ENCODE measurements at places on chromosomes 2 and 18.

DNA sequence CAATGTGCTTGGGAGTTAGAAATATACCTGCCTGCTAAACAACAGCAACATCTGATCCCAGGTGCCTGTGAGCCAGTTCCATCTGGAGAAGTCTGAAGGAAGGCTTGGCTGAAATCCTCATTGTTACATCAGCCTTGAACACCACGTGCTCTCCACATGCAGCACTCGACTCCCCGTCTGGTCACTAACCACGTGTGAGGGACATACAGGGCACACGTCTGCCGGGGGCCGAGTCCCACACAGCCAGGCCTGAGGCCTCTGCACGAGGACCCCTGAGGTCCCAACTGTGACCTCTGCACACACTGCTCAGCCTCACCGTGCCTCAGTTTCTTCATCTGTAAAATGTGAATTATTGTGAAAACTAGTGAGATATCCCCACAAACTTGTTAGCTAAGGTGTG is 236.5 kb upstream of the SALL3 start:
- DNase-seq: no peak

DNA sequence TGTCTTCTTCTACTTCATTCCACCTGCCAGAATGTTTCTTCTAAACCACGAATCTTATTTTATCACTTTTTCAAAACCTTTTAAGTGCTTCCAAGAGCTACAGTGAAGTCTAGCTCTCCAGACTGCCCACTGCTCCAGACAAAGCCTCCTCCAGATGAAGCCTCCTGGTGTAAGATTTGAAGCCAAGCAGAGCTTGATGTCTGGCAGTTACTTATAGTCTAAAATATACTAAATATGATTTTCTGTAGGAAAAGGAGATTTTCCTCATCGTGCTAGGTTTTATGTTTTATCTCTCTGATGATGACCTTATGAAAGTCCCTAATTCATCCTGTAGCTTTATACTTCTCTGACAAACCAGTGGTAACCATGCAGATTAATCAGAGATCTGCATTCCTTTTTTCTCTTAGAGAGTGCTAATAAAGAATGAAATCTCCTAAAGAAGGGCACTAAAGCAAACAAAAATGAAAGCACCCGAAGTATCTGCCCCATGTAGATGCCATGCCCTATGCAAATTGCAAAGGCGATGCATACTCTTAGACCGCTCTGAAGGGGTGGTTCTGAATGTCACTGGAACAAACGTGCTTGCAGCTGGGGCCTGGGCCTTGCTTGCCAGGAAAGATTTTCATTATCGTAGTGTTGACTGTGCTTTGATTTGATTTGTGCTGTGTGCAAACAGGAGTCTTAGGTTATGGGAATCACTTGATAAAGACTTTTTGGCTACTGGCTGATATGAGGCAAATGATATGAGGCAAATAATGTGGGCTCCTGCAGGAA is 314.2 kb downstream of the PID1 start:
- no peak for DNase-seq

DNA sequence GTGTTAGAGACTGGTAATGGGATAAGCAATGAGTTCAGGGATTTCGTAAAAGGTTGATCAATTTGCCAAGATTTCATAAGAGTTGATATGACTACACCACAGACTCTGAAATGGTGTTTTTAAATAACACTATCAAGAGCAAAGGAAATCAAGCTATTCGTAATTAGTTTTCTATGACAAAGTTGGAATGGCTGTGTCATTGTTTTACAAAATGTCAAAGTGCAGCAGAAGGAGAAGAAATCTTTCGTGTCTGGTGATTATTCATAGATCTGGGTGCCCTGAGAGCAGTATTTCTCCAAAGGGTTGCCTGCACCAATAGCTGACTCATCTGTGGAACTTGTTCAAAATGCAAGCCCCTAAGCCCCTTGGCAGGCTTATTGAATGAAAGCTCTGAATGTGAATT is 70.1 kb downstream of the NABP1 start:
- DNase-seq: no peak

- DNase-seq: no peak
Observed at GRCh38 chr2:124702777-124703176, 677.7 kb downstream of the CNTNAP5 start.

- no peak for DNase-seq
Observed at GRCh38 chr2:207123335-207123744, 42.4 kb downstream of the KLF7 start.

DNA sequence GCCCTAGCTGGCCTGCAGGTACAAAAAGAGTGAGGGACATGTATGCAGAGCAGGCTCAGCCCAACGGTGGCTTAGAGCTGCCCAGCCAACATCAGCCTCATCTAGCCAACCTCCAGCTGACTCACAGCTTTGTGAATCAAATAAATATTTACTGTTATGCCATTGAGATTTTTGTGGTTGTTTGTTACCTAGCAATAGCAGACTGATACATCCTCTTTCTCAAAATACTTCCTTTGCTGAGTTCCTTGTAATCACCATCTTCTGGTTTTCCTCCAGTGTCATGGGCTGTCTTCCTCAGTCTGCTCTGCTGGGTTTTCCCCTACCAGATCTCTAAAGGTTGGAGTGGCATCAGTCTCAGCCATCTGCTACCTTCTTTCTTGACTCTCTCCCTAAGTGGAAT is 126.6 kb upstream of the SLC1A4 start:
- DNase-seq: no peak

DNA sequence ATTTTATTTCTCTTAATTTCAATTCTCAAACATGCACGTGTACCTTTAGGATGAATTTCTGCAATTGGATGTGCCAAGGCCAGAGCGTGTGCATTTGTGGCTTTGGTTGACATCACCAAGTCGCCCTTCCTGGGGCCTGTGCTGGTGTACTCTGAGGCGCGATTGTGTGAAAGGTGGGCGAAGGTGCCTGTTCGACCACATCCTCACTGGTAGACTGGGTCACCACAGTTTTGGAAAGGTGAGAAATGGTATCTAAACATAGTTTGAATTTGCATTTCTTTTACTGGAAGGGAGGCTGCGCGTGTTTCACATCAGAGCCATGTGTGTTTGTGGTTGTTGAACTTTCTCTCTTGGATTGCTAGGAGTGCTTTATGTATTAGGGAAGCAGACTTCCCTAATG is 89.8 kb downstream of the LDLRAD4 start:
- DNase-seq: no peak

GRCh38 chr2:237310515-237311114 is 103.3 kb downstream of the COL6A3 start:
- no peak for DNase-seq

GRCh38 chr2:32523686-32524085 is 104.2 kb upstream of the TTC27 start:
- DNase-seq: no peak

DNA sequence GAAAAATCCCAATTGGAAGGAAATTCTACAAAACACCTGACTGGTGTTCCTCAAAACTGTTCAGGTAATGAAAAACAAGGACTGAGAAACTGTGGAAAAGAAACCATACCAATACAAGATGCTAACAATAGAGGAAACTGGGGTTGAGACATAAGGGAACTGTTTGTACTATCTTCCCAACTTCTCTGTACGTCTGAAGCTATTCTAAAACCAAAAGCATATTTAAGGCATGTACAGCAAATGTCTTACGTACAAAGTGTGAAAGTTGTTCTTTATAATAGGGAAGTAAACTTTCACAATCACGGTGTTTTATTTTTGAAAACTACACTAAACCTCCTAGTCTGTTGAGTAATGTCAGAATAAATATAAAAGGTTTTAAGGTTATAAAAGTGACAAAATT is 776.1 kb upstream of the RAB6C start:
- DNase-seq: no peak

DNA sequence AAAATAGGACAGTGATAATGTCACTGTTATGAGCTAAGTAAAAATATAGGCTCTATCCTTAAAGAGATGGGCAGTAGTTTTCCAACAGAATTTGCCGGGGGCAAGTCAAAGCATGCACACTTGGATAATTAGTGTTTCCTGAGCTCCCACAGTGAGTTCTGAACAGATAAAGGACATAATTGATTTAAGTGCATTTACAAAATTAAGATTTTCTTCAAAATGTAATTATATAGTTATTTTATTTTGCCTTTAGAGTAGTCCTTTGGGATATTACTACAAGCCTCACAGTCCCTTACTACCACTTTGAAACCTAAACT is 107.6 kb downstream of the RAPGEF4 start:
- DNase-seq: no peak

DNA sequence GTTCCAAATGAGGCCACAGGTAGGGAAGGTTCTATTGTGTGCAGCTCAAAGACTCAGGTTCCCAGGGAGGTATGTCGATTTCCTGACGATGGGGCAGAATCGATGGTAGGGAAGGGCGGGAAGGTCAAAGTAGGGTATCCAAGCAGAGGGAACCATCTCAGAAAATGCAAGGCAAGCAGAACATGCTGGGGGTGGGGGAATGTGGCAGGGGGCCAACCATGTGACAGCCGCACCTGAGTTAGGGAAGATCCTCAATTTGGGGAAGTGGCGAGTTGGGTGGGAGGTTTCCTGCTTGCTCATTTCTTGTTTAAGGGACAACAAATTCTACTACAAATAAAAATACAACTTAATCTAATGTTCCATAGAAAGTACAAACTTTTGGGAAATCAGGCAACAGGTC is 21.7 kb upstream of the GRP start:
- DNase-seq: no peak

- DNase-seq: no peak
Observed at GRCh38 chr2:105114551-105114950, 76.7 kb downstream of the MRPS9 start.

- no peak for DNase-seq
Observed at GRCh38 chr18:26051843-26052242, 38.6 kb downstream of the SS18 start.

- DNase-seq: no peak
Observed at GRCh38 chr2:148577845-148578492, 66.6 kb upstream of the EPC2 start.

GRCh38 chr2:53600815-53601214 is 166.8 kb upstream of the CHAC2 start:
- no peak for DNase-seq

GRCh38 chr2:50575232-50575631 is 456.7 kb downstream of the NRXN1 start:
- no peak for DNase-seq

DNA sequence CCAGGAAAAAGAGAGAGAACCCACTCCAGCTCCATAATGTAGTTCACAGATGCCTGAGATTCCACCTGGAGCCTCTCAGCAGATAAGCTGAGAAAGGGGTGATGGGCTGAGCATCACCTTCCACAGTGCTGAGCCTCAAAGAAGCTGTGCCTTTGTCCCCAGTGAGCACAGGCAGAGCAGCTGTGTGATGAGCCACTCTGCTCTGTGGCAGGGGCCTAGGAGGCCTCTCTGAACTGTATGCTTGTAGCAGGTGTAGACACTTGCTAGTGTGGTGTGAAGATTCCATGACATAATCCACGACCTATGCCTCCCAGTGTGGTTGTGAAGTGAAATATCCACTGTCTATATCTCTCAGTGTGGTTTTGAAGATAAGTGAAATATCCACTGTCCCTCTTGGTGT is 70.4 kb upstream of the MGAT4A start:
- no peak for DNase-seq

GRCh38 chr18:44713435-44713834 is 32.7 kb downstream of the SETBP1 start:
- DNase-seq: no peak

DNA sequence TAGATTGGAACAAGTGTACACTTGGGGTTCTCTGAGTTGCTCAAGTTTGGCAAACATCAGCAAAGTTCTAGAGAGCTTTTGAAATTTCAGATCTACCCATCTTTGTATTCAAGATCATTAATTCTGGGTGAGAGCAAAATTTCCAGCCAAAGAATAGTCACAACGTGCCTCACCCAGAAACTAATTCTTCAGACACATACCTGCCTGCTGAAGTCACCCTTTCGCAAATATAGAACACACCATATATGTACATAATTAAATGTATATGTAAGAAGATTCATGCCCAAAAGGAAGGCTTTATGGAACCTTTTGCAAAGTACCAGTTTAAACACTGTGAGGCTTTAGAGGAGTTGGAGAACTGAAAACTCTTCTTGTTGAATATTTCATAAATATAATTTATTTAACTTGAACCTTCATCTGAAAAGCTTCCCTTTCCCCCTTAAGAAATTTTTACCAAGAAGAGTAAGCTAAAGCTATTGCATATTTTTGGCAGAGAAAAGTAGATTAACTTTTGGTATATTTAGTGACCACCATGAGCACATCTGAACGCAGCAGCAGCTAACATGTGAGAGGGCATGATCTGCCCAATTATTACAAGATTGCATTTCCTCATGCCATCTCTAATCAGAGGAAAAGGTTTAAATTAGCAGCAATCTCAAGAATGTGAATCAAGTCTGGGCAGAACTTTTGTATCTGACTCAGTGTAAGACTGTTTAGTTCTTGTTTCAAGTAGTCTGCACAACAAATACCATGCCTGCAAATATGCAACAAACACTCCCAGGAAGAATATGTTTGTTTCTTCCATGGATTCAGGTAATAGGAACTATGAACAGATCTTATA is 8.2 kb downstream of the RND3 start:
- no peak for DNase-seq

DNA sequence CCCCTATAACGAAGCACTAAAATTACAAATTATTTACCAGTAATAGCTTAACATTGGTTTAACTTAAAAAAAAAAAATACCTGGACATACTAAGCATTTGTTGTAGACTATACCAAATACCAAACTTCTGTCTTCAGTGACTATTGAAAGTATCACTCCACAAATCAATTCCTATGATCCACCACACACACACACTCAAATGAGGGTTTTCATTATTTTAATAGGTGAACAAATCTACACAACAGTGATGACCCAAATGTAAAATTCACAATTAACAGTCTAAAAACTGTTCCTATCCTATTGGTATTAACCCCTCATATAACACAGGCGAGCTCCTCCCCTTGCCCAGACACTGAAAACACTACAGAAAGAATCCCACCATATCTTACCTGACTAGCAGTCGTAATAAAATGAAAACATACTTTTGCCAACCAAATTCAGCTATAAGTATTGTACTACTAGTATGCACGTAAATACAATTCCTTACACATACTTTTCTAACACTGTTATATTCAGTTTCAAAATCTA is 2.5 kb downstream of the SP3 start:
- no peak for DNase-seq

GRCh38 chr2:236946871-236947270 is 138.8 kb upstream of the COPS8 start:
- no peak for DNase-seq

DNA sequence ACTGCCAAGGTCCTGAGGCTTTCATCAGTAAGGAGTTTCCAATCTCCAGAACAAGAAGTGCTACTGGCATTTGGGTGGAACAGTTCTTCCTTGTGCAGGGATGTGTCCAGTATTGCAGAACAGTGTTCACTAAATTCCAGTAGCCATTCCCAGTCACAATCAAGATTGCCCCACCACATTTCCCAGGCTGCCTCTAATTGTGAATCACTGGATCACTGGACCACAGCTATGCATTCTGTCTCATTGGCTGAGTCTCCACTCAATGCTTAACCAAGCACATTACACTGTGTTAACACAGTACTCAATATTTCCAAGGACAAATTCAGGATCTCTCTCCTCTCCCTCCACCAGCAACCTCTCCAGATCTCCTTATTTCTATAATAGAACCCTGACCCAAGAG is 160.2 kb upstream of the CCDC150 start:
- no peak for DNase-seq

All from RWPE2 (cell line).